MCF 10A (cell line): ENCODE measurements at places on chromosomes 2 and 18.
A peak's percentile ranks its signal among the peaks of the same experiment; 100 is the strongest.

- no peak overlapping the region for H3K27ac ChIP-seq
- no peaks in the 10 kb centered on the region for H3K36me3 ChIP-seq
- H3K4me3 ChIP-seq, result no peak overlapping the region
- H3K4me1 ChIP-seq, result no peaks in the 10 kb centered on the region
These were observed 261.3 kb upstream of the STON1 start for GRCh38 chr2:48268671-48269070.

GRCh38 chr18:76667603-76668002 is 154.8 kb upstream of the ZNF236 start:
- no peaks in the 10 kb centered on the region for H3K4me1 ChIP-seq
- H3K27ac ChIP-seq, result no peak overlapping the region
- H3K4me3 ChIP-seq, result no peak overlapping the region
- DNase-seq, result no peak
- H3K27me3 ChIP-seq, result no peaks in the 10 kb centered on the region

GRCh38 chr2:74925361-74925786 is 33.1 kb upstream of the POLE4 start:
- no peak overlapping the region for H3K27ac ChIP-seq
- H3K4me3 ChIP-seq, result no peak overlapping the region
- no peaks in the 10 kb centered on the region for H3K4me1 ChIP-seq
- no peaks in the 10 kb centered on the region for H3K27me3 ChIP-seq
- no peaks in the 10 kb centered on the region for H3K36me3 ChIP-seq

- no peaks in the 10 kb centered on the region for H3K36me3 ChIP-seq
- H3K4me3 ChIP-seq, result no peak overlapping the region
- H3K27me3 ChIP-seq, result no peaks in the 10 kb centered on the region
These were observed 453.8 kb upstream of the MC4R start for GRCh38 chr18:60826346-60826745.

GRCh38 chr2:33108483-33109443 is 162.0 kb downstream of the LTBP1 start:
- peaks cover 38% of the 10 kb centered on the region for H3K4me1 ChIP-seq
- H3K27ac ChIP-seq, result no peak overlapping the region
- no peaks in the 10 kb centered on the region for H3K27me3 ChIP-seq
- DNase-seq, result no peak
- no peak overlapping the region for H3K4me3 ChIP-seq
- H3K36me3 ChIP-seq, result no peaks in the 10 kb centered on the region

DNA sequence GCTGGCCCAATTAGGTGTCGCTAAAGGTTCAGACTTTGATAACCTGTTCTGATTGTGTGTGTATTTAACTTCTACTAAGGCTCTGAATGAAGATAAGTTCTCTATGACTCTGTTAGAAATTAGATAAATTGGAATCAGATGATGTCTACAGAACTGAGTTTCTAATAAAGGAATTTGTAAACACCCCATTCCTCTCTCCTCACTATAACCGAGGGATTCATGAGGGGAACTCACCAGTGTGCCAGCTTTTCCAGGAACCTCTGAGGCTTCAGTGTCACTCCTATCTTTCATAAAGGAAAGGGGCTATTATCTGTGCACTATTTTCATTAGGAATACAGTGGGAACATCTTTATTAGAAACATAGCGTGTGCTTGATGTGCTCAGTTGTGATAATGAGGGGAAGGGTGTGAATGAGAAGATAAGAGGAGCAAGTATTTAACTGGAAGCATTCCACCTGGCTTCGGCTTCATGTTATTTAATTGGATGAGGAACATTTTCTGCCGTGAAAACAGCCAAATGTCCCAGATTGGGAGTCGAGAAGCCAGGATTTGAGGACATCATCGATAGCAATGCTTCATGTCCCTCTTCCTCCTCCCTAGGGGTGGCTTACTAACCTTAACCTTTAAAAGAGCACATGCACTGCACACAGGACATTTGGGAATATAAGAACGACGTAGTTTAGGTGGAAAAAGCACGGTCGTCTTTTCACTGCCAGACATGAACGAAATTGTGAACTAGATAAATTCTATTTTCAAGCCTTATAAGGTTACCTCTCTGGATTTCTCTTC is 84.8 kb upstream of the TCF4 start:
- H3K4me1 ChIP-seq, result no peaks in the 10 kb centered on the region
- no peaks in the 10 kb centered on the region for H3K27me3 ChIP-seq
- no peak overlapping the region for H3K27ac ChIP-seq
- no peak for DNase-seq

GRCh38 chr2:178279142-178279541 is 84.8 kb downstream of the OSBPL6 start:
- H3K4me1 ChIP-seq, result peaks cover 52% of the 10 kb centered on the region
- H3K4me3 ChIP-seq, result peak overlapping the region; percentile 1
- H3K36me3 ChIP-seq, result peaks cover 15% of the 10 kb centered on the region
- peak overlapping the region; percentile 62 for H3K27ac ChIP-seq
- peak; percentile 91 for DNase-seq
- H3K27me3 ChIP-seq, result no peaks in the 10 kb centered on the region

- no peaks in the 10 kb centered on the region for H3K27me3 ChIP-seq
- H3K27ac ChIP-seq, result no peak overlapping the region
- no peak for DNase-seq
- H3K4me3 ChIP-seq, result no peak overlapping the region
These were observed 72.1 kb downstream of the NRP2 start for GRCh38 chr2:205754285-205754923.

GRCh38 chr2:8266563-8266962 is 415.3 kb upstream of the ID2 start:
- no peak overlapping the region for H3K27ac ChIP-seq
- H3K4me1 ChIP-seq, result no peaks in the 10 kb centered on the region
- no peak for DNase-seq
- no peak overlapping the region for H3K4me3 ChIP-seq
- H3K27me3 ChIP-seq, result no peaks in the 10 kb centered on the region
- H3K36me3 ChIP-seq, result no peaks in the 10 kb centered on the region

DNA sequence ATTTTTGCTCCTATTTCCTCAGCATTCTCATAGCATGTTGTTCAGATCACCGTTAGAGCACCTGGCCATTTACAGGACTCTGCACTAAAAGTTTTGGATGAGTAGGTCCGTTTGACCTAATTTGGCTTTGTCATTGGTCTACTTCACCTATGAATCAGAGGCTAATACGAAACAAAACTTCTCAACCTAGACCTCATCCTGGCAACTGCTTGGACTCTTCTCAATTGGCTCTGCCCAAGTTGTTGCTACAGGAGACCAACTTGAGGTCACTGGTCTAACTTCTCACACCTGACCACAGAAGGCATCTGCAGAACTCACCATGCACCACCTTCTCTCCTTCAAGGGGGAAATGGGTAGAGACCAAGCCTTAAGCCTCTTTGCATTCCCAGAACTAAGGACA is 663.7 kb downstream of the PLCL1 start:
- H3K4me1 ChIP-seq, result no peaks in the 10 kb centered on the region
- H3K27me3 ChIP-seq, result peaks cover 9% of the 10 kb centered on the region
- H3K4me3 ChIP-seq, result no peak overlapping the region
- H3K27ac ChIP-seq, result no peak overlapping the region
- no peaks in the 10 kb centered on the region for H3K36me3 ChIP-seq
